ENCODE measurements at places on chromosomes 13 and 19.

GRCh38 chr19:57057036-57057686 lies 62.6 kb upstream of the USP29 start:
- no peak for DNase-seq

DNA sequence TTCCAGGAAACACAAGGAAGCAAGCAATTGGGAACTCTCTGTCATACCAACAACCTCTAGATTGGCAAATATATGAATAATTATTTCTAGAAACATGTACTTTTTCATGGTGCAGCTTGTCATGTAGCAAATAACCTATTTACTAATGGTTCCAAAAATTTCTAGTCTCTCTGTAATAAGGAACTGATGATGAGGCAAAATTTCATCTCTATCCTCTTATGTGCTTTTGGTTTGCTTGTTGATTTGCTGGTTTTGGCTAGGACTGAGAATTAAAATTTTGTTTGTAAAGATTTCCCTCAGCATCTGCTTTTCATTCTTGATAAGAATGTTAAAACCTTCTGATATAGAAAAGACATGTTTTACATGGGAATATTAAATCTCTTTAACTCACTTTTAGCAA lies 123.2 kb upstream of the UFM1 start:
- DNase-seq, result no peak

DNA sequence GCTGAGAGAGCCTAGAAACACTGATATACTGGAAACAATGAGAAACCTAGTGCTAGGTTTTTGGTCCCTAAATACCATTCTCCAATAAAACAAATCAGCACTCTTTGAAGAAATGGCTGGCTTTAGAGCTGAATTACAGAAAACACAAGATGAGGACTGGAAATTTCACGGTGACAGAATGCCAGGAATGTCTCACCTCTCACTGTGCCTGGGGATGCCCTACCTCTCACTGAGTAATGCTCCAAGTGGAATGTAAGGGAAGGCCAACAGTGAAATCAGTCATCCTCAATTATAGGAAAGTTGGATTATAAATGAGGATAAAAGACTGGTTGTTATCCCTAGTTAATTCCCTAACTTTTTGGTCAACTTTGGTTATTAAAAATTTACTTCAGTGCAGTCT lies 259.0 kb downstream of the NALCN start:
- no peak for DNase-seq

- no peak for DNase-seq
These were observed 669 bp downstream of the GADD45B start for GRCh38 chr19:2476451-2477140.

GRCh38 chr13:35804901-35805300 lies 326.3 kb downstream of the DCLK1 start:
- no peak for DNase-seq

Measured in frontal cortex (tissue), 4 donors.